ENCODE measurements at places on chromosomes 5 and 9.

DNA sequence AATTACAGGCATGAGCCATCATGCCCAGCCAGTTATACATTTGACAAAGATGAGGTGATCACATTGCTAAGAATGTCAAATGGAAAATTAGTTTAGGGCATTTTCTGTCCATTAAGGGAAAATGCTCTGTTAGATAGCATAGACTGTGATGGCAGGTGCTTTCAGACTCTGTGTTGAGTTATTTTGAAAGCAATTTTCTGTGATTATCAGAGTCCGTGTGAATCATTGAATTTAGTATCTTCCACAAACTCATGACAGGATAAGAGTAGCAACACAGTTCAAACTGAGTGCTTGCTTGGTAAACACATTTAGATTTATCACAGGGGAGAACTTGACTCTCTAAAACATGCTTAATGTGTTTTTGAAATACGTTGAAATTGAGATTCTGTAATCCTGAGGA, 69.0 kb downstream of the GAPVD1 start:
- DNase-seq, result no peak

- DNase-seq, result no peak
Observed at GRCh38 chr9:120980951-120981350, 54.4 kb upstream of the TRAF1 start.

GRCh38 chr9:124351672-124352468, 63.4 kb downstream of the PSMB7 start:
- no peak for DNase-seq

DNA sequence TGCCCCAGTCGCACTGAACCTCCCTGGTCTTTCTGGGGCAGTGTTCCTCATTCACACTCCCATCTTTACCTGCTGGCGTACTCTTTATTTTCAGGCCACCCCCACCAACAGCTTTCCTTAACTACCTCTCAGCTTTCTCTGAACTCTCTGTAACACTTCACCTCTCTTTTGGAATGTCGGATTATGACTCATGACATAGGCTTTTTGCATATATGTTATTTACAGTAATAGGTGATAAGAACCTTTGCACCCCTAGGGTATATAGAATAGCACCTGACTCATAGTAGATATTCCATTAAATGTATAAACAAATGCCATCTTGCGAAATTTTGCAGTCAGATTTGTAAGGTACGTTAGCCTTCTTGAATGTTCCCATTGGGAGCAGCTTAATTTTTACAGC, 52.9 kb upstream of the MIER3 start:
- DNase-seq, result no peak

DNA sequence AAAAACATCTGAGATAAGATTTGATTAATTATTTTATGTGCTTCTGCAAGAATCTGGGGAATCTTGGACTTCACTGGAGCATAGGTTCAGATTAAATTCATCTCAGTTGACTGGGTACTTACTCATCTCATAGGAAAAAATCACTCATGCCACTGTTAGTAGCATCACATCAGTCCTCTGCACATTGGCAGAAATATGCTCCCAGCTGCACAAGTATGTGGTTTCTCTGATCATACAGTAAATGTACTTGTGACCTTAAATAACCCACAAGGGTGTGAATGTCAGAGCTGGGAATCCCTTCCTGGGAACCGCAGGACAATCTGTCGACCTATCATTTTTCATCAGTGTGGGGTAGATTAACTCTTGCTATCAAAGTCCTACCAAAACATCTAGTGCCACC, 203.7 kb upstream of the SLC24A2 start:
- DNase-seq, result no peak

DNA sequence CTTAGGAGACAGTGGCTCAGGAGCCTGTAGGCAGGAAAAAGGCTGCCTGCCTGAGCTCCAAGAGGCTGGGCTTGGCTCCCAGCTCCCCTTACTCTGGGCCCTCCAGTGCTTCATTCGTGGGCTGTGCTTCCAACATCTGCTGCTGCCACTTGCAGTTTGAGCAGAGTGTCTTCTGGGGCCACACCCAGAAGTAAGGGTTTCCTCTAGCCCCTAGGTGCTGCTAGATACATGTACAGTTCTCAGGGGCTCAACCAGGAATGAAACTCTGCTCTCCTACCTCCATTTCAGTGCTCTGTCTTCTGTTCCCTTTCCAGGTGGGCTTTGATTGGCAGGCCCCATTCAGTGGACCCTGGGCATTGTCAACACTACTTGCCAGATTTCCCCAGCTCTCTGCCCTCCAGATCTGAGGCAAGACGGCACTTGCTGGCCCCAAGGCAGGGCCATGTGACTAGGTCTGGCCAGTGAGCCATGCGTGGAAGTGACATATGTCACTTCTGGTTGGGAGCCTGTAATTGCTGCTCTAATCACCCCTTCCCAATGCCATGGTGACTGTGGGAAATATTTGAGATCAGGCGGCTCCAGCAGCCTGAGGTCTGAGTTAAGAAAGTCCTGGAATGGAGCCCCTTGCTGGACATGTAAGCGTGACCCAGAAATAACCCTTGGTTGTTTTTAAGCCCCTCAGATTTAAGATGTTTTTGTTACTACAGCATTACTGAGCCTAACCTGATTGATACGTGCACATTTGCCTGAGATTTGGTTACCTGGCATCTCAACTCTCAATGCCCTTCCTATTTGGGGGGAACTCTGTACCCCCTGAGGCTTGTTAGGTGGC, 9.4 kb upstream of the BOD1 start:
- DNase-seq, result no peak

- DNase-seq, result no peak
Observed at GRCh38 chr5:165196961-165197360, 1691.5 kb downstream of the MAT2B start.

- DNase-seq, result no peak
Observed at GRCh38 chr5:1129711-1130055, 17.8 kb upstream of the SLC12A7 start.

DNA sequence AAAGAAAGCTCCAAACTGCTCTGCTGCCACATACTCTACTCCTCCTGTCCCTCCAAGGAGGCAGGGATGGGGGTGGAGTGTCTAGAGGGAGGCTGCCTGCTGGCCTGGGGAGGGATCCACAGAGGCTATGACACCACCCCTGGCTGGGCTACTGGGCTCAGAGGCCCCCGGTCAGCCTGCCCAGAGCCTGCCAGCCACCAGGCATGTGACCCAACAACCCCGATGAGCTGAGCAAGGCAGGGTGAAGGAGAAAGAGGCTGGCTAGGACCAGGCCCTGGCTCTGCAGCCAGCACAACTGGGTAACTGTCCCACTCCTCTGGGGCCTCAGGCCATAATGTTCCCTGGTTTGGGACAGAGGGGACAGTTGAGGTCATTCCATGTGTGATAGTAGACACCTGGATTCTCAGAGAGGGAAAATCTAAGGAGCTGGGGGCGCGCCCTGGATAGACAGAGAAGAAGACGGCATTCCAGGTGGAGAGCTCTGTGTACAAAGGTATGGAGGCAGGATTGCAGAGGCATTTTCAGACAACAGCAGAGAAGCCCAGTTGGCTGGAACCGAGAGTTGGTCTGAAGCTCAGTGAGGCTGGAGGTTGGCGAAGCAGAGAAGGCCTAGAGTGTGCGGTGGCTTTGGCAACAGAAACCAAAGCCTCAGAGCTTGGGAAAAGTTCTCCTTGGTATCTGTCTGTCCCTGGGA, 33.8 kb upstream of the IL17B start:
- DNase-seq, result no peak

- no peak for DNase-seq
Observed at GRCh38 chr5:5296051-5296450, 126.4 kb upstream of the ICE1 start.
